ENCODE measurements at places on chromosomes 12 and 14. TPM values are rescaled to one million over a fixed set of nuclear protein-coding genes. Genes with fewer than 3 reads are reported as not detected.

Gene DPF3
- total RNA-seq: 5.4 TPM

Gene RDH16
- total RNA-seq: not detected

Gene MYF5
- not detected for total RNA-seq

Gene CLEC2D
- 3.5 TPM for total RNA-seq

Gene ACACB
- 5.5 TPM for total RNA-seq

Gene PAX9
- total RNA-seq: 2.2 TPM

Gene TDRD9
- total RNA-seq: not detected

Gene SLC38A4
- 2.7 TPM for total RNA-seq

Gene AP5M1
- total RNA-seq: 46.9 TPM

Gene LRP1
- 24.9 TPM for total RNA-seq

Gene ETV6
- total RNA-seq: 11.5 TPM

Gene COCH
- not detected for total RNA-seq

Gene SDSL
- 6.7 TPM for total RNA-seq
